ENCODE measurements at places on chromosomes 4 and X.

- no peak for DNase-seq
Observed at GRCh38 chrX:36804066-36804465, 204.1 kb upstream of the FAM47C start.

- no peak for DNase-seq
Observed at GRCh38 chr4:92232566-92232965, 71.2 kb upstream of the GRID2 start.

- DNase-seq: peak; percentile 5
Observed at GRCh38 chr4:8607603-8608481, 15.3 kb downstream of the CPZ start.

DNA sequence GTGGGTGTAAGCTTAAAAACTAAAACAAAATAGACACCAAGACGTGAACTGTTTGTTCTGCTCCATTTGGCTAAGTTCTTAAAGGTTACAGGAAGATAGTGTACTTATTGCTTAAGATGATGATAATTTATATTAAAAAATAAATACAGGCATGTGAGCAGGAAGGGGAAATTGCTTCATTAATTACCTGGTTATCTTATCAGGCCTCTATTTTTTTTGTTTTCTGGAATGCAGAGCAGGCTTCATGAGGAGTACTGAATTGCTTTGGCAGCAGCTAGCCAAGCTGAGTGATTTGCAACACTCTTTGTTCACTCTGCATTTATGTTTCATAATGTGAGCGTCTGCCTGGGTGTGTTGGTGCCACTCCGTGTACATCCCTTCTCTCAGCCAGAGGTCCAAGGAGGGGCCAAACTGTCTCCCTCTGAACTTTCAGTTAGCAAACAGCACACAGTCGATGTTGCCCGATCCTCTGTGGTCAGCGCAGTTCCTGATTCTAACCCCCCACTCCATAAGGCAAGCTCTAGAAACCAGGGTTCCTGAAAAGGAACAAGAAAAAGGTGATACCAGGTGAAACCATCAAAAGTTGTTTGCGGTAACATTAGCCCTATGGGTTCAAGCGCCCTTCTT is 348.2 kb downstream of the SPRY1 start:
- DNase-seq: no peak

- no peak for DNase-seq
Observed at GRCh38 chr4:61309616-61310015, 109.5 kb downstream of the ADGRL3 start.

DNA sequence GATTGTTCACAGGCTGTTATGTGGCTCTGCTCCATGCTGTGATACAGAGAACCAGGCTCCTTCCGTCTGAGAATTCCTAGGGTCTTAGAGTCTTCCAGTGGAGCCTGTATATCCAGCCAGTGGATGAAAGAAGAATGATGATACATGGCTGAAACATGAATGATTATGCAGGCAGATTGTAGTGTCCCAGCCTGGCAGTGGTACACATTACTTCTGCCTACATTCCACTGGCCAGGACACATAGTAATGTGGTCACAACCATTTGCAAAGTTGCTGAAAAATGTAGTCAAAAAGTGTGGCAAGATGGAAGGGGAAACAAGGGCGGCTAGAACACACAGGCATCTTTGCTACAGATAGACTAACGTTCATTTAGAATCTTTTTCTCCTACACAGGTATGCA is 4.5 kb upstream of the GBA3 start:
- no peak for DNase-seq

GRCh38 chrX:41301438-41301824 is 32.5 kb upstream of the DDX3X start:
- no peak for DNase-seq

DNA sequence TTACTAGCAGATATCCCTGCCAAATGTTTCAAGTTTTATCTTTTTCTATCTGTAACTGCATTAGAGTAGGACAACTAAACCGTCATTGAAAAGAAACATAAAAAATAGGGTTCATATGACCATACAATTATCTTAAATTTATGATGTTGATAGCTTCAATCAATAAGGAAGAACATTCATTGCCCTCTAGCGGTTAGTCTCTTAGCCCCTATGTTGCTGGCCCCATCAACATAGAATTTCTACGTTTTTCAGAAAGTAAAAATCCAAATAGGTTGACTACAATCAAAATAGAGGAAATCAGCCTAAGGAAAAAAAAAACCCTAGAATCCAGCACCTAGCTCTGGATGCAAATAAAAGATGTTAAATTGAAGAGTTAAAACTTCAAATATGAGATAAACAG is 225.1 kb upstream of the ITM2A start:
- DNase-seq: no peak

DNA sequence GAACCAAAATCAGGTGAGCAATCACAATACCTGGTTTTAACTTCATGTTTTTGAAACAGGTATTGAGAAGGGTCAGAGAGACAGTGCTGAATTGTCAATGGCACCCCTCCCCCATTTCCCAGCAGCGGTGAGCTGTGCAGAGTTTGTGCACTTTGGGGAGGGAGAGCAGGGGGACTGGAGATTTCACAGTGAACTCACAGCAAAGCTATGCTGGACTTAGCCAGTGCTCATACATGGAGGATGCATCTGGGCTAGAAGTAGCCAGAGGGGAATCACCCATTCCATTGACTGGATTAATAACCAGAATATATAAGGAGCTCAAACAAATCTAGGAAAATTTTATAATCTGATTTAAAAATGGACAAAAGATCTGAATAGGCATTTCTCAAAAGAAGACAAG is 612.6 kb downstream of the STPG2 start:
- DNase-seq: no peak

DNA sequence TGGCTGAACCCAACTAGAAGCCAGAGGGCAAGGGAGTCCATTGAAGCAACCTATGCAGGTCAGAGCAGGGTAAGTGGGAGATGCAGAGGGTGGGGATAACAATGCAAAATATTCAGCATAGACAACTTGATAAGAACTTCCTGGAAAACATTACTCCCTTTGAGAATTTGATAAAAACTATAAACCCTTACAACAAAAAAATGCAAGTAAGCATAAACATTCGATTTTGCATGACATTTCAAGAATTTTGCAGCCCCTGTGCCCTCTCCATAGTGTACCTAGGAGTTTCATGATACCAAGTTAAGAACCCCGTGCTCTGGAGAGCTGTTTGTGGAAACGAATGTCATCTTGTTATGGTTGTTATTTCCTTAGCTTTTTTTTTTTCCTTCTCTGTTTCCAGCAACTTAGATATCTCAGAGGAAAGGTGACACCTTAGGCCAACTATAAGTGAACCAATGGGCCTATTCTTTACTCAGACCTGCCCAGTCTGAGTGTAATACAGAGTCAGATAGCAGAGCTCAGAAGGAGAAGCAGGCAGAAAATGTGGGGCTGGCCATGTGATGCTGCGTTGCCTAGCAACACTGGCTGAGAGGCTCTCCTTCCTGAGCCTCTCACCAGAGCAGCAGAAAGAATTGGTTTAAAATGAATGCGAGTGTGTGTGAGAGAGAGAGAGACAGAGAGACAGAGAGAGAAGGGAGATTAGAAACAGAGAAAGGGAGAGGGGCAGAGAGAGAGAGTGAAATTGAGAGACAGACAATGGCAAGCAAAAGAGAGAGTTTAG is 36.7 kb upstream of the GABRQ start:
- DNase-seq: no peak

DNA sequence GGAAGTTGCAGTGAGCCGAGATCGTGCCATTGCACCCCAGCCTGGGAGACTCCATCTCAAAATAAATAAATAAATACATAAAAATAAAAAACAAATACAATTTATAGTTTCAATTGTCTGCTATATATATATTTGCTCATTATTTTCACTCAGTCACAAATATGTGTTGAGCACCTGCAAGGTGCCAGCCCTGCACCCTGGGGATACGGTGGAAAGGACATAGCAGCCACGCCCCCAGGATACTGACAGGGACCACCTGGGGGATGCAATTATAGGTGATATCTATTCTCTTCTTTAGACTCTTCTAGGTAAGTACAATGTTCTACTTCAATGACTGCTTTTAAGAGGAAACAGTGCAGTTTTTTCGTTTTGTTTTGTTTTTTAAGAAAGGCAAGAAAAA is 85.0 kb downstream of the JAKMIP1 start:
- DNase-seq: no peak

DNA sequence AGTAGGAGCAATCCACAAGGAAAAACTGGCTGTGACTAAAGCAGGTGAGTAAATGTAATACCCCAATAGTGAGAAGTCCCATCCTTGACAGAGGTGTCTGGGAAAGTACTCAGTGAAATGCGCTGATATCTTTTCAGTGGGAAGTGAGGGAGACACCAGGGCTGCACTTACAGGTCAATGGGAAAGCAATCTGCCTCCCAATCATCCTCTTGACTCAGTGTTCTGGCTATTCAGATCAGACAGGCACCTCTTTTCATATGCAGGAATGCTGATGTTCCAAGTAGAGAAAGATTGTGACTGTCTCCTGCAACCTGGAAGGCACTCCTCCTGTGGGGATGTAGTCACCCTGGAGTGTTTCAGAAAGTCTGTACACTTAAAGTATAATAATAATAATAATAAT is 39.9 kb upstream of the SPIN2A start:
- no peak for DNase-seq

GRCh38 chr4:22192084-22192511 is 243.5 kb upstream of the KCNIP4 start:
- DNase-seq: no peak
